ENCODE measurements at places on chromosomes 3 and 15.

DNA sequence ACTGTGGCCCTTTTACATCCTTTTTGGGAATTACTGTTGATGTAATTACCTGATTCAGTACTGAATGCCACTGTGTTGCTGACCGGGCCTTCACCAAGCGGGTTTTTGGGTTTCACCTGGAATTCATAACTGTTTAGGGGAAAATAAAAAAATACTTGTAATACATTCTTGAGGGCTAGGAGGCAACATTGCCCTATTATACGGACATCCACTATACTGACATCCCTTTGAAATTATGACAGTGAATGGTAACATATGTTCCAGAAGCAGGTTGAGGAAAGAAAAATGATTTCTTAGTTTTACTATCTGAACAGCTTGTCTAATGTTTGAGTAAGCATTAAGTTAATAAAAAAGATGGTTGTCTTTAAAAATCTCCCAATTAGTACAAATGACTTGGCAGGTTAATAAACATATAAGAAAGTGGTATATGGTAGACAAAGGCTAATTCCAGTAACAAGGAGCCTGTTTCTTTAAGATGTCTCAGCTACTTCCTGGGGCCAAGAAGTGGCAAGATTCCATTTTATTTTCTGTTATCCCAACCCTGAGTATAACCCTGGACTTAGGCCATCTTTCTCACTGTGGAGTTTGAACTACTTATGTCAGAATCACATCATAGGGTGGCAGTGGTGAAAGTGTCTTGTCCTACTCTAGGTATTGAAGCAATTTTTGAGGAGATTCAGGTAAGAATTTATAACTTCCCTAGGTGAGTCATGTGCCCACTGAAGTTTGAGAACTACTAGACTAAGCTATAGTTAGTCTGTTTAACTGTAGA is 45.5 kb downstream of the TFG start:
- DNase-seq, result no peak

DNA sequence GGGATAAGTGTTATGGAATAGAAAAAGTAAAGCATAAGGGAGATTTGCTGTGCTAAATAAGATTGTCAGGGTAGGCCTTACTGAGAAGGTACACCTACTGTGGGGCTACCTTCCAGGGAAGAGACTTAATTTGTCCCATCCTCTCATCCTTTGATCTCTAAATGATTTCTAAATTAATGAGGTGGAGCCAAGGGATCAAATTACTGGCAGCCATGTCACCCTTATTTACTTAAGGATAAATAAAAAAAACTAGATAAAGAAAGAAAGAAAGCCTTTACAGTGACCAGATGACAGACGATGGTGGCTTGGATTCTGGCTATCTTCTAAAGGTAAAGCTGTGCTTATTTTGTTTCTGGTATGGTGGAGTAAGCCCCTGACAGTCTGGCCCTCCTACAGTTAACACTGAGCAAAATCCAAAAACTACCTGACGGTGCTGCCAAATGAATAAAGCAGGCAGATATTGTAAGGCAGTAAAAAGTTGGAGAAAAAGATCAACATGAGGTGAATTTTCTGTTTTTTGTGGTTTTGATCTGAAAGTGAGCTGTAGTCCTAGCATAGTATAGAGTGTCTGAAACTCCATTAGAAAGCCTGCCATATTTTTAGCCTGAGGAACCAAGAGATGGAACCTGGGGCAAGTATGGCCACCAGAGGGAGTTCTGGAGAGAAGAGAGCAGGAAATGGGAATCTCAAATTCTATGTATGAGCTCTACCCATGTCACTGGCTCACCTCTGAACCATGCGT is 285.1 kb upstream of the MANF start:
- no peak for DNase-seq

GRCh38 chr3:150069154-150069527 is 98.4 kb upstream of the PFN2 start:
- DNase-seq, result no peak

GRCh38 chr3:179542375-179542774 is 20.4 kb upstream of the ACTL6A start:
- no peak for DNase-seq

GRCh38 chr15:69736161-69736560 is 283.5 kb downstream of the RPLP1 start:
- no peak for DNase-seq

- no peak for DNase-seq
Measured at GRCh38 chr15:62426387-62426956, 261.4 kb upstream of the C2CD4B start.
